NCI-H187 (cell line): ENCODE measurements at places on chromosomes 1 and 21.

DNA sequence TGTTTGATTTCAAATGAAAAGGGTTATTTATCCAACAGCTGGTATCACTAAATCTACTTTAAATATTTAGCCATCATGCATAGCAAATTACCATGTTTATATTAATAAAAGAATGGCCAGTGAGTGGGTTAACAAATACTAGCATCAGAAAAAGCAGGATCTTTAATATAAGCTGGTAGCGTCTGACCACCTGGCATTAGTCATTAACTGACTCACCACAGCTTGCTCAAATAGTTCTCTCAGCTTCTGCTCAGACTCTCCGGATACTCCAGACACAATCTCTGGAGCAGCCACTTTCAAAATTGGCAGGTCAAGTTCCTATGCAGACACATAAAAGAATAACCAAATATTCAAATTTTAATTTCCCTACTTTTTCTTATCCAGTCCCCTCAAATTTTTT lies 29.6 kb downstream of the NVL start:
- no peak for DNase-seq

- no peak for DNase-seq
Measured at GRCh38 chr1:119001181-119002027, 13.3 kb upstream of the TBX15 start.

GRCh38 chr1:244678697-244679096 lies 25.8 kb downstream of the DESI2 start:
- DNase-seq = no peak

DNA sequence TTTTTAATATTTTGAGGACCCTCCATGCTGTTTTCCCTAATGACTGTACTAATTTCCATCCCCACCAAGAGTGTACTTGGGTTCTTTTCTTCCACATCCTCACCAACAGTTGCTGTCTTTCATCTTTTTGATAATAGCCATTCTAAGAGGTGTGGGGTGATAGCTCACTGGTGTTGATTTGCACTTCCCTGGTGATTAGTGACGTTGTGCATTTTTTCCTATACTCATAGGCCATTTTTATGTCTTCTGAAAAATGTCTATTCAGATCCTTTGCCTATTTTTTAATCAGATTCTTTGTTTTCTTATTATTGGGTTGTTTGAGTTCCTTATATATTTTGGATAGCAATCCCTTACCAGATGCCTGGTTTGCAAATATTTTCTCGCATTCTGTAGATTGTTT lies 64.2 kb downstream of the FCRL5 start:
- DNase-seq = no peak

GRCh38 chr21:39714331-39714730 lies 30.7 kb upstream of the IGSF5 start:
- no peak for DNase-seq

DNA sequence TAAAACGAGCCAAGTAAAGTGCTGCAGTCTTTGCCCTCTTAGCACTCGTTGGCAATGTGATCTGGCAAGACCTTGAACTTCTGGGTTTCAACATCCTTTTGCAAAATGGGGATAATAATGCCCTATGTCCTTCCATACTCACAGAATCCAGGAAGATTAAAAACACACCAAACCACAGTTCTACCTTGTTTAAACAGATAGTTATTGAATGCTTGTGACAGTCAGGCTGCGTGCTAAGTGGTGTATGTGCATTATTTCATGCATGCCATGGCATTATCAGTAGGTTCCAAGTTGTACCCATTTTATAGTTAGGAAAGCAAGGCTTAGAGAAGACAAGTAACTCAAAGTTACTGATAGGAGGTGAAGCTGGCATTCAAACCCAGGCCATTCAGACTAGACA lies 308.6 kb upstream of the PROX1 start:
- DNase-seq = no peak

DNA sequence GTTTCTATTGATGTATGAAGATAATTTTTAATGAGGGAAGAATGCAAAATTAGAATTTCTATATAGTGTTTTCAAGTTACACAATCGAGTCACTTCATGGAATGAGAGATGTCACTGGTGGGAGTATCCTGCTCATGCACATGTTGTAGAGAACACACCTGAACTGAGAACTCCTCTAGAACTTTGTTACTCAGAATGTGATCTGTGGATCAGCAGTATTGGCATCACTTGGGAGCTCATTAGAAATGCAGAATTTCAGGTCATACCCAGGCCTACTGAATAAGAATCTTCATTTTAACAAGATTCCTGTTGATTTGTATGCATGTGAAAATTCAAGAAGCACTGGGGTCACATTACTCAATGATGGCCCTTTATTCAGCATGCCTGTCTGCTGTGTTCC lies 28.8 kb downstream of the ZNF326 start:
- no peak for DNase-seq

DNA sequence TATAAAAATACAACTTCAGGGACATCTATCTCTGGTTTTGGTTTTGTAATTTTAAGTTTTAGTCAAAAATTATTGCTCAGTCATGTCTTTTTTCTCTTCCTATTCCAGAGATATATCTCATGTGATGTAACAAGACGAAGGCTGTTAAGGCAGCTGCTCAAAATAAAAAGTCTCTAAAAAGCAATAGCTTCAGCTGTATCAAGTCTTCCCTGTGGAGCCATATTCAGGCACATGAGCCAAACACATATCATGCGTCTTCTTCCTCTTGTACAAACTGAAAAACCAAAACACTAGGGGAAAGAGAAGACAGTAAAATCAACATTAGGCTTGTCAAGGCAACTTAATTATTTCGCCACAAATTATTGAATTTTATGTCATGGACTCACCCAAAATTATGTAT lies 240.7 kb downstream of the NRIP1 start:
- no peak for DNase-seq

DNA sequence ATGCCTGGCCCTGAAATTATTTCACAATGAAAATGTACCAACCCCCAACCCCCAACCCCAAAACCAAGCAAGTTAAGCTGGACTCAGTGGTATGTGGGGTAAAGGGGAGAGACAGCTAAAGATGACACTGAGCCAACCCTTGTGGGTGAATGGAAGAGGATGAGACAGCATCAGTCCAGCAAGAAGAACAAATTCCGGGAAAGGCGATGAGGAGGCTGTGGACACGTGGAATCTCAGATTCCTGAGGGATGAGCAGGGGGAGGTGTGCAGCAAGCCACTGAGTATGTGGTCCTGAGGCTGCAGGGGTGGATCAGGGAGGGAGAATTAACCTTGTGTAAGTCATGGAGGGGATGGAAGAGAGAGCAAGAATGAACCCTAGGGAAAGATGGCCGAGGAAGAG lies 14.4 kb upstream of the ZNF362 start:
- DNase-seq = no peak

GRCh38 chr1:191913260-191913977 lies 244.8 kb upstream of the RGS18 start:
- no peak for DNase-seq

GRCh38 chr1:17765444-17766411 lies 10.6 kb downstream of the ACTL8 start:
- no peak for DNase-seq

GRCh38 chr21:45347048-45347711 lies 57.8 kb upstream of the COL18A1 start:
- DNase-seq = no peak

GRCh38 chr1:41072051-41072450 lies 50.5 kb upstream of the SLFNL1 start:
- no peak for DNase-seq

- no peak for DNase-seq
Measured at GRCh38 chr1:10928654-10929053, 83.8 kb upstream of the TARDBP start.

GRCh38 chr1:43438576-43438952 lies 15.2 kb downstream of the HYI start:
- DNase-seq = no peak

GRCh38 chr1:6423321-6423999 lies 1.1 kb upstream of the ESPN start:
- DNase-seq = no peak

- DNase-seq = no peak
Measured at GRCh38 chr1:97063532-97063931, 341.9 kb downstream of the PTBP2 start.

- no peak for DNase-seq
Measured at GRCh38 chr1:89530444-89531089, 5.9 kb downstream of the LRRC8B start.

GRCh38 chr1:247102381-247102780 lies 1.8 kb downstream of the ZNF669 start:
- DNase-seq = no peak

GRCh38 chr1:27555700-27556424 lies 48.1 kb downstream of the AHDC1 start:
- DNase-seq = no peak

- DNase-seq = no peak
Measured at GRCh38 chr1:103129255-103129654, 20.9 kb upstream of the COL11A1 start.

DNA sequence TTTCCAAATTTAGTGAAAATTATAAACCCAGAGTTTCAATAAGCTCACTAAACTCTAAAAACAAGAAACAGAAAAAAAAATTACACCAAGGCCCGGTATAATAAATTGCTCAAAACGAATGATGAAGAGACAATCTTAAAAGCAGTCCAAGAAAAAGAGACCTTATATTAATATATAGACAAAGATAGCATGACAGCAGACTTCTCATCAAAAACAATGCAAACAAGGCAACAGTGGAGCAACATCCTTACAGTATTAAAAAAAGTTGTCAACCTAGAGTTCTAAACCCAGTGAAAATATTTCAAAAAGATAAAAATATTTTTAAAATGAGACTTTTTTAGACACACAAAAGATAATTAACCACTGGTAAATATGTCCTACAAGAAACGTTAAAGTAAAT lies 46.7 kb downstream of the KIFAP3 start:
- no peak for DNase-seq

DNA sequence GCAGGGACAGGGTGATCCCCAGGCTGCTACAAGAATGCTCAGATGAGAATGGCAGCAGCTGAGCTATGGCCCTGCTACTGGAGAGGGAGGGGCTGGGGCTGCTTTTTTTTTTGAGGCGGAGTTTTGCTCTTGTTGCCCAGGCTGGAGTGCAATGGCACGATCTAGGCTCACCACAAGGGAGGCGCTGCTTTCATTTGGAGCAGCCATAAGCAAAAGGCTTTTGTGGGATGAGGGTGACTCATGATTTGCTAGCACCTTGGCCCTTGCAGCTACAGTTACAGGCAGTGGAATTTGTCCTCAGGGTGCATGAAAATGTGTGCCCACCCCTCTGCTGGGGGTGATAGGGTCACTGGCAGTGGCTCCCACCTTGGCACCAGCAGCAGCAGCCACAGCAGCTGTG lies 32.4 kb upstream of the CYP4A22 start:
- no peak for DNase-seq

DNA sequence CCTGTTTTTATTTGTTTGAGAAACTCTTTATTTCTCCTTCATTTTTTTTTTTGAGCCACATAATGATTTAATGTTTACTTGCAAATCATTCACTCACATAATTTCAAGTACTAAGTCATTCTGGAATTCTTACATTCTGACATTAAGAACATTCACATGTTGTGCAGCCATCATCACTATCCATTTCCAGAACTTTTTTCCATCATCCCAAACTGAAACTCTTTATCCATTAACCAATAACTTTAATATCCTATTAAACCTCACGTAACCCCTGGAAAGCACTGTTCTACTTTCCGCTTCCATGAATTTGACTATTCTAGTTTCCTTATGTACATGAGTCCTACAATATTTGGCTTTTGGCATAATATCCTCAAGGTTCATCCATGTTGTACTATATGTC lies 52.5 kb upstream of the TEKT2 start:
- no peak for DNase-seq

- DNase-seq = no peak
Measured at GRCh38 chr1:174841747-174842146, 158.0 kb upstream of the CACYBP start.

- no peak for DNase-seq
Measured at GRCh38 chr1:64828829-64829228, 84.0 kb downstream of the RAVER2 start.

GRCh38 chr1:3464649-3465025 lies 10.2 kb downstream of the ARHGEF16 start:
- no peak for DNase-seq

- no peak for DNase-seq
Measured at GRCh38 chr1:53641481-53642214, 97.3 kb downstream of the GLIS1 start.

DNA sequence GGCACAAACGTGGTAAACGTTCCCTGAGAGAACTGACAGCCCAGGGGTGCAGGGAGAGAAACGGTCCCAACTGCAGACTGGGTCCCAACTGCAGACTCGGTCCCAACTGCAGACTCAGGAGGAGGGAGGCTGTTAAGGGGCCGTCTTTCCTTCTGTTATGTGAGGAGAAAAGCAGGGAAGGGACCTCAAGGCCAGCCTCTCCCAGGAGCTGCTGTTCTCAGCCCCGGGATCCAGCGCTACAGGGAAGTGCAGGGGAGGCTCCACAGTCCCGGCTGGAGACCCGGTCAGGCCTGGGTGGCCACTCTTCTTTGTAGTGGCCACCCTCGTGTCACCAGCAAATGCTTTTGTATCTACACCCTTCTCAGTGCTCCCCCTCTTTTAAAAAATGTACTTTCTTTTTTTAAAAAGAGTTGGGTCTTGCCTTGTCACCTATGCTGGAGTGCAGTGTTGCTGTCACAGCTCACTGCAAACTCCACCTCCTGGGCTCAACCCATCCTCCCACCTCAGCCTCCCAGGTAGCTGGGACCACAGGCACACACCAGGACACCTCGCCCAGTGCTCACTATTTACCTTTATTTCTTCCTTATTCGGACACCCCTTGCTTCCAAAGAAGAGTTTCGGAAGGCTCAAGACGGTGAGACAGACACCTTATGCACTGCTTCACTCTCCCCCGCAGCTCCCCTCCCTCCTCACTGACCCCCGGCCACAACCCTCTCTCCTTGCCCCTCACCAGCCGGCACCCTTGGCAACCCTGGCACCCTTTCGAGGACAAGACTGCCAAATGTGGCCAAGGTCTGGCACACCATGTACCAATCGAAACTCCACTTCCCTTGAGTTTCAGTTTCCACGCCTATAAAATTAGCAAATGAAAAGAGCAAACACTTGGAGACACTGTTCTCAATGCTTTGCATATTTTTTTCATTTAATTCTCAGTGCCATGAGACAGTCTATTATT lies 21.8 kb downstream of the CAPN2 start:
- DNase-seq = no peak

DNA sequence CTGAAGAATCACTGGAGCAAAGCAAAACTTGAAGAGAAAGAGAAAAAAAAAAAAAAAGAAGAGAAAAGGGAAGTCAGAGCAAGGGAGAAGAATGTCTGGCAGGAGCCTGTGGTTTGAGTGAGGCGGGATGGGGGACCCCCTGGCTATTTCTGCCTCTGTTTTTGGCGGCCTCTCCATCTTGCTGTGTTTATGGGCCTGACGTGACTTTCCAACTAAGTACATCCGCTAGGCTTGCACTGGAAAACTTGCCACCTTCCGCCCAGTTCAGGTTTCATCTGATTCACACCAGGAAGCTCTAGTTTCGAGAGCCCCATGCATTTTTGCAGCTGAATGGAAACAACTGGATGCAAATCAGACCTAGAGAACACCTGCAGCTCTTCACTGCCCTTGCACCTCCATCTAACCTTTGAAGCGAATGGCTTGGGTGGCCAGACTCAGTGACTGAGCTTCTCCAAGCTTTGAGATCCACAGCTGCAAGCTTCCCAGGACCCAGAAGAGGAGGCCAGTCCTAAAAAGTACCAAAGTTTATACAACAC lies 28.0 kb downstream of the TBX15 start:
- no peak for DNase-seq
